ENCODE measurements at places on chromosomes 7 and 10. TPM values are rescaled to one million over a fixed set of nuclear protein-coding genes. Genes with fewer than 3 reads are reported as not detected.

The CALHM2 gene
- total RNA-seq = 5.1 TPM

The ACHE gene
- total RNA-seq = 2.2 TPM

The ERVW-1 gene
- total RNA-seq = not detected

The ANKRD1 gene
- 7.8 TPM for total RNA-seq

The CNNM1 gene
- 23.8 TPM for total RNA-seq

The HYAL4 gene
- not detected for total RNA-seq

The RBP3 gene
- not detected for total RNA-seq

The EGFR gene
- total RNA-seq = 111 TPM

The OPN1SW gene
- total RNA-seq = not detected

The GIMAP7 gene
- not detected for total RNA-seq

The MUC3A gene
- total RNA-seq = 17.6 TPM

The ACSM6 gene
- not detected for total RNA-seq
